H1 (cell line): ENCODE measurements at places on chromosomes 2 and 18.

GRCh38 chr2:42736598-42737322, 27.2 kb downstream of the OXER1 start:
- no peak for DNase-seq

- peak; percentile 88 for DNase-seq
These were observed 2.8 kb downstream of the ONECUT2 start for GRCh38 chr18:57437766-57438671.

DNA sequence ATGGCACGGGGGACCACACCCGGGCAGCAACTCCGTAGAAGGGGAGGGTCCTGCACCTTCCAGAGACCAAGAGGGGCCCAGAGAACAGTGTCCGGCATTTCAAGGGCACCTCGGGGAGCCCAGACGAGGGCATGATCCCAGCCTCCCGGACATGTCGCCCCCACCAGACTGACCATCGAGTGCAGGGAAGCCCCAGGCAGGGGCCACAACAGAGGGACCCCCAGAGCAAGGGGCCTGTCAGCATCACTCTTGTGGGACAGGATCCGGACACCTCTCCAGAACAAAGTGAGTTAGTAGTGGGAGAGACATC, 50.4 kb upstream of the CTDP1 start:
- DNase-seq: no peak

- DNase-seq: no peak
These were observed 101.6 kb downstream of the SLC4A3 start for GRCh38 chr2:219728991-219729487.

DNA sequence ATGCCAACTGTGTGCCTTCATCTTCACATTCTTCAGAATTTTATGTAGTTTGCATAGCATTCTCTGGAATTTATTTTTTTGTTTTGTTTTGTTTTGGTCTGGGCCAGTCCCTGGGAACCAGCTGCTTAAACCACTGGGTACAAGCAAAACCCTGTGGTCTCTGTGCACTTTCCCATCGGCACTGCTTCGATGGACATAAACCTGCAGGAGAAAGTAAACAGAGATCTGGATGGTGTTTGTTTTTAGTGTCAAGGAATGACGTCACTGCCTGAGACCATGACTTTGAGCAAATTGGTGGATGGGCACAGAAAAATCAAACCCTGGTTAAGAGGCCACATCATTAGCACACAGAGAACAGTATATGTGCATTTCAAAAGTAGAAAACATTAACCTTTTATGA, 64.7 kb upstream of the RASGRP3 start:
- DNase-seq: no peak

GRCh38 chr2:180572346-180572745, 408.1 kb upstream of the UBE2E3 start:
- DNase-seq: no peak

- DNase-seq: no peak
These were observed 91.3 kb downstream of the NBEAL1 start for GRCh38 chr2:203105996-203106395.

- no peak for DNase-seq
These were observed 13.4 kb downstream of the NOP58 start for GRCh38 chr2:202278944-202279343.

- peak; percentile 23 for DNase-seq
These were observed 784.1 kb upstream of the FANCL start for GRCh38 chr2:59025157-59025757.

- DNase-seq: no peak
These were observed 138.8 kb upstream of the COPS8 start for GRCh38 chr2:236946871-236947270.

DNA sequence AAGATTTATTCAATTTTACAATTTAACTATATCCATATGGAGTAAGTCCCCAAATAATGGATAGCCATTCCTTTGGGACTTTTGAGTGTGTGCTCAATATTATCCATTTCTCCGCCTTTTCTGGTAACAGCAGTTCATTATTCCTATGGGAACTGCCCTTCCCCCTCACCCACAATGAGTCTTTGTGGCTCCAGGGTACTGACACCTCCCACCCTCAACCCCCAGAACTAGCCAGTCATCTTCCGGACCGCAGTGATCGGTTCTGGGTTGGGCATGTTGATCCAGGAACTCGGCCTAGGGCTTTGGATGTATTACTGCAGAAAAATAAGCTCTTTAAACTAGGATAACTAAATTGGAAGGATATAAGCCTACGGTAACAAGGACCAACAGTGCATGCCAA, 45.4 kb upstream of the CCDC150 start:
- no peak for DNase-seq

GRCh38 chr2:60482222-60482621, 71.2 kb downstream of the BCL11A start:
- no peak for DNase-seq

DNA sequence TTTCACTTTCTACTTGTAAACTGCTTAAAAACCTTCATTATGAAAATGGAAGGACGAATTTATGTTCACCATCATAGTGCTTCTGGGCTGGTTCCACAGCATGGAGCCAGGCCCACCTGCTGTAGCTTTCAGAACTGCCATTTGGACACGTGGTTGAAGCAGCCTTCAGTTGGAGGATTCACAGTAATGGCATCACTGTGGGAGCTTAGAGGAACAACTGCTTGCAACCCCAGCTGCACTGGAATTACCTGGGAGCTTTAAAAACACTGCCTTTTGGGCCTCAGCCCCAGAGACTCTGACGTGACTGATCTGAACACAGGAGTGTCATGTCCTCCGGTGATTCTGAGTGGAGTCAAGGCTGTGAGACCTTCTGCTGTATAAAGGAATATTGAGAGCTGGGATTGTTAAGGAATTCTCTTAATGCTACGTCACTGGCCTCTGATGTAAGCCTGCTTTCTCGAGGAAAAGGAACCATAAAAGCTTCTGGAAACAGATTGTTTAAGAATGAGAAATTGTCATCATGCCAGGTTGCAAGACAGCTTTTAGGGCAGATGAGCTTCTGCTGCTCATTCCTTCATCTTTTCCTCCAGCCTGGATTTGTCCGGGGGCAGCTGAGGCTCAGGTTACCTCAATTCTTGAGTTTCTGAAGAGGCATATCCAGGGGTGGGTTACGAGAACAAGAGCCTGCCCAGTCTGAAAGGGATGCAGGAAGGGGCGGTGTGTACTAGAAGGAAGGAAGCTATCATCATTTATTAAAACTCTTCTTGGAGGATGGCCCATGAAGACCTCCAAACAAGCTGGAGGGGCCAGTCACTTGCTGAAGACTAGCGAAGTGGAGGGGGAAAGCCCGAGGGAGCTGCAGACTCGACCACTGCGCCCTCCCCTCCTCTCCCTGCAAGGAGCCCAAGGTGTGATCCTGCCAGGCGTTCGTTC, 1.3 kb upstream of the IL1R1 start:
- peak; percentile 50 for DNase-seq

DNA sequence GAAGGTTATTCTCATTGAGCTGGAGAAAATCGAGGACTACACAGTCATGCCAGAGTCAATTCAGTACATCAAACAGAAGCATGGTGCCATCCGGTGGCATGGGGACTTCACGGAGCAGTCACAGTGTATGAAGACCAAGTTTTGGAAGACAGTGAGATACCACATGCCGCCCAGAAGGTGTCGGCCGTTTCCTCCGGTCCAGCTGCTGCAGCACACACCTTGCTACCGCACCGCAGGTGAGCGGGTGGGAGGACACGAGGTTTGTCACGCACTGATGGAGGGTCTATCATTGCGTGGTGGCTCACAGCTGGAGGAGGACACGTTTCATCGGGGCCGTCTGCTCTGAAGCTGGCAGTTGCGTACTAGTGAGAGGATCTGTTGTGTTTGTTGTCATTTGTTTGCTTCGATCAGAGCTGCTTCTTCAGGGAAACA, 48.2 kb downstream of the IL1RL2 start:
- no peak for DNase-seq

DNA sequence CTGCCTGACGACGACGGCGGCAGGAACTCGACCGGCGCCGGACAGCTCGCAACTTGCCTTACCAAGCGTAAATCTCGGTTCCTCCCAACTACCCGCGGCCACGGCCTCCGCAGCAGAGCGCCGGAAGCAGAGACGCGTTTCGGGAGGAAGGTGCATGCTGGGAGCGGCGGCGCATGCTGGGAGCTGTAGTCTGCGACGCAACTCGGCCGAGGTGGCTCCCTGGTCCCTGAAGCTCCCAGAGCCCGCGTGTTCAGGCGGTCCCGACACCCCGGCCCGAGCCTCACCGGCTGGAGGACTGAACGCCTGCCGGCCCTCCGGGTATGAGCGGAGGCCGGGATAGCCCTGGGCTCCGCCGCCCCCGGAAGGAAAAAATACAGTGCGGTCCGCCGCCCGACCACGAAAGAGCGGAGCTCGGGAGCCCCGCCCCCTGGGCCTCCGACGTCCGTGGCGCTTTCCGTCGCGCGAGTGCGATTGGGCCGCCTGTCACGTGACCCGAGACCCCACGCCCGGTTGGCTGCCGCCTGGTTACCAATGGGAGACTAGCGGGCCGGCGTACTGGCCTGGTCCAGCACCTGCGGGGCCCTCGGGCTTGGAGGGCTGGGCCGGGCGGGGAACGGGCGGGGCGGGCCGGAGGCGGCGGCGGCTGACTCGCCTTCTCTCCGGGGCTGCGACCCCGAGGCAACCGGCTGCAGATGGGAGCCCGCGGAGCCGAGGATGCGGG, at the start of gene CAPN10:
TSS of gene CAPN10 (plus strand) at position 537 of the 721 bp plus-strand sequence. CDS start at position 715, 178 bp downstream.
- no peak for DNase-seq

GRCh38 chr2:37984176-37984575, 59.1 kb downstream of the RMDN2 start:
- no peak for DNase-seq

DNA sequence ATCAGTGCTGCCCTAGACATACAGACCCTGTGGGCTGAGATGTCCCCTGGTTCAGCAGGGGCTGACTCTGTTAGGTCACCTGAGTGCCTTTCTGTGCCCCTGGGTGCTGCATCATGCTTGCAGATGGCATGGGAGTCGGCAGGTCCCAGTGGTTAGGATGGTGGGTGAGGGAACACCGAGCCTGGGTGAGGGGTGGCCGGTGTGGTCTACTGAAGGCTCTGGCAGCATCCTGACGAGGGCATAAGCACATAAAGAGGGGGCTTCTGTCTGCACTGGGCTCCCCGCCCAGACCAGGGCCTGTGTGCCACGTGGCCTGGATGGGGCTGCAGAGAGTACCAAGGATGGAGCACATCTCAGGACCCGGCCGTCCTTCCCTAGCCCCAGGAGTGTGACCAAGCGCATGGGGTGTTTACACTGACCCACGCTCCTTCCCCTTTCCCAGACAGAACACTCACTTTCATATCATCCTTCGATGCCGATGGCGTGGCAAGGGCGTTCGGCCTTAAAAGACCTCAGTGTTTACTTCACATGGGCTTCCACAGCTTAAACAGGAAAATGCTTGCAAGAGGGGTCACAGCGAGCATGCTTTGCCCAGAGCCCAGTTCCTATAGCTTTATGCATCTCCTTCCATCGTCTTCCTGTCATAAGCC, 115.1 kb downstream of the STPG4 start:
- no peak for DNase-seq

DNA sequence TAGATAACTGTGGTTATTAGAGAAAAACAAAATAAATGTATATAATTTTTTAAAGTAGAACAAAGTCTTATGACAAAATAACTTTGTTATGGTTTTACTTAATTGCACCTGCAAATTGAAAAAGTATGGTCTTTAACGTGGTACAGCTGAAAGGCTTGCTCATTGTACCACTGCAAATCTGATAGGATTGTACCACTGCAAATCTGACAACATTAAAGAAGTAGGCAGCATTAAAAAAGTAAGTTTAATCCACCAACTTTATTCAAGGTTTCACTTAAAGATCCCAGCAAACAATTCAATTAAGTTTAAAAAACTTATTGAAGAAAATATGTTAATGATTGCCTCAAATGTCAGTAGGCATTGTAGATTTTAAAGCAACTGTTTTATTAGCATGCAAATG, 4.7 kb downstream of the SP5 start:
- no peak for DNase-seq

GRCh38 chr2:10400568-10400977, 47.6 kb downstream of the ODC1 start:
- DNase-seq: no peak

DNA sequence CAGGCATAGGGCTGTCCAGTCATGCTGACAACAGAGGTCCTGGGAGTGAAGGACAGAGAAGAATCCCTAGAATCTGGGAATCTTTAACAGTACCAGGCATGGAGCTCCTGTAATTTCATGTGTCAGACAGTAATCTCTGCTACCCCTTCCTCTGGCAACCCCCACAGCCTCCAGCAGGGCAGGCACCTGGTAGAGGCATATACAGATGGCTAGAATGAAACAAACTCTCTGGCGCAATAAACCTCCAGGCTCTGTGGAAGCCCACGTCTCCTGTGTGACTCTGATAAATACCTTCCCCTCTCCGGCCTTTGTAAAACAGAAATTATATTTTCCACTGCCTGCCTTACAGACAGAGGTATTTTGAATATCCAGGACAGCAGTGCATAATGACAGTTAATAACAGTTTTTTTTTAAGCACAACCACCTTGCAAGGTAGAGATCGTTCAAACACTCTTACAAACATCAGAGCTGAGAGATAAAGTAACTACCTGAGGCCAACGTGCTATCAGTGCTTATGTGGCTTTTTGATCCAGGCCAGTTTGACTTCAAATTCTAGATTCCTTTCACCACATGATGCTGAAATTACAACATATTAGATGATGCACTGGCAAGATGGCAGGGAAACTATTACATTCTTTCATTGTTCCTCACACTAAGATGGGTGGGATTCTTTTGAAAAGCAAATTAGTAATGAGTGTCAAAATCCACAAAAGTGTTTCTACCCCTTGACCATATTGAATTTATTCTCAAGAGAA, 47.7 kb upstream of the TMEM247 start:
- no peak for DNase-seq

DNA sequence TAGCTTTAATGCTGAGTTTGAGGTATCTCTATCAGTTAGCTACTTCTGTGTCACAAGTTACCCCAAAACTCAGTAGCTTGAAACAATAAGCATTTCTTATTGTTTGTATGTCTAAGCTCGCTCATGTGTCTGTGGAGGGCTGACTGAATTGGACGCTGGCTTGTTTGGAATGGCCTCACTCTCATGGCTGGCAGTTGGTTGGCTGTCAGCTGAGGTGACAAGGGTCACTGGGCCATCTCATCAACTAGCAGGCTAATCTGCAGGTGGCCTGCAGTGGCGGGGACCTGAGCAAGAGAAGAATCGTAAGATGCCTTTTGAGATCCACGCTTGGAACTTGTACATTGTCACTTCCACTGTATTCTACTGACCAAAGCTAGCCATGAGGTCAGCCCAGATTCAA, 13.4 kb upstream of the DLX2 start:
- DNase-seq: no peak

DNA sequence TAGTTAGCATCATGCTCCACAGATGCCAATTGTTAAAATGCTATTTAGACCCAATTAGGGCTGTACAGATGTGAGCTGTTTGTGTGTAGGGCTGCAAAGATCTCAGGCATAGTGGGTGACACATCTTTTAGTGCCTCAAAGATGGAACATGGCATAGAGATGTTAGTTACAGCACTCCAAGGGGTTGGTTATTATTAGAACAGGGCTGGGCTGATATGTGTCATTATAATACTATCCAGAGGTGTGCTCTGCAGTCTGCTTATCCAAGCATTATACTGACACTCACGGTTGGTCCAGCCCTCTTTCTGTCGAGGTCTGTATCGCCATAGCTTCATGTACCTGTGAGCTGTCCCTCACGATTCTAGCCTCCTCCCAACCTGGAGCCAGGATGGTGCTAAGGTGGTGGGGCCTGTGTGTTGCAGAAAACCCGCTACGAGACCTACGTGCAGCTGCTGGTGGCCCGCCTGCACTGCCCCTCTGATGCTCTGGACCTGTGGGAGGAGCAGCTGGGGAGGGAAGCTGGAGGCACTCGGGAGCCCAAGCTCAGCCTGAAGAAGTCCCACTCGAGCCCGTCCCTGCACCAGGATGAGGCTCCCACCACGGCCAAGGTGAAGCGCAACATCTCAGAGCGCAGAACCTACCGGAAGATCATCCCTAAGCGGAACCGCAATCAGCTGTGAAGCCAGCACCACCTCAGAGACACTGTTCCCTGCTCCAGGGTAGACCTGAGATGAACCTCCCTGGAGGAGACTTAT, 27.1 kb downstream of the PSD4 start:
- DNase-seq: no peak
